ENCODE measurements at places on chromosomes 2 and 18.

DNA sequence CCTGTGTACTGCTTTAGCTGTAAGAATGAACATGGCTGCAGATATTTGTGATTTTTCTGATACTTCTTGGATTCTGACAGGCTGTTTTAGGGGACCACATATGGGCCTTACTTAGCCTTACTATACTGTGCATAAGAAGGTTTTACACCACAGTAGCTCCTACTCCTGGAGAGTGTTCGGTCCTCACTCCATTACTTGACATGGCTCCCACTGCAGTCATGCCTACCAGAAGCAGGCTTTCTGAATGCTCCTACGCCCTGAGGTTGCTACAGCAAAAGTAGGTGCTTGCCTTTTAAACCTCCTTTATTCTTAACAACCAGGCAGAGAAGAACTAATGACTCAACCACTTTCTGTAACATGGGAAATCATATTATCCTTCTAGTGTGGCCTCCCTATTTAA lies 125.2 kb upstream of the MAP2 start:
- DNase-seq: no peak

GRCh38 chr2:111679202-111679601 lies 204.8 kb downstream of the ANAPC1 start:
- no peak for DNase-seq

- peak; percentile 14 for DNase-seq
These were observed 34.8 kb upstream of the MGAT5 start for GRCh38 chr2:134218930-134219658.

DNA sequence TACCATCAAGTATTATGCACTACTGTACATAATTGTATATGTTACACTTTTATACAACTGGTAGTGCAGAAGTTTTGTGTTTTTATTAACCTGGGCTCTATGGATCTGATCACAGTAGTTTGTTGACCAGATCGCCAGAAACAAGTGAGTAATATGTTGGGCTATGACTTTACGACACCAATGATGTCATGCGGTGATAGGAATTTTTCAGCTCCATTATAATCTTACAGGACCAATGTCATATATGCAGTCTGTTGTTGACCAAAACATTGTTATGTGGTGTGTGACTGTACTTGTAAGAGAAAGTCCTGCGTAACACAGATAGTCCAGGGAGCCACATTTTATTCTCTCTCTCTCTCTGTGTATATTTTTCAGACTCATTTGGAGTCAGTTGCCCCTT lies 4.5 kb upstream of the ACOXL start:
- DNase-seq: no peak

DNA sequence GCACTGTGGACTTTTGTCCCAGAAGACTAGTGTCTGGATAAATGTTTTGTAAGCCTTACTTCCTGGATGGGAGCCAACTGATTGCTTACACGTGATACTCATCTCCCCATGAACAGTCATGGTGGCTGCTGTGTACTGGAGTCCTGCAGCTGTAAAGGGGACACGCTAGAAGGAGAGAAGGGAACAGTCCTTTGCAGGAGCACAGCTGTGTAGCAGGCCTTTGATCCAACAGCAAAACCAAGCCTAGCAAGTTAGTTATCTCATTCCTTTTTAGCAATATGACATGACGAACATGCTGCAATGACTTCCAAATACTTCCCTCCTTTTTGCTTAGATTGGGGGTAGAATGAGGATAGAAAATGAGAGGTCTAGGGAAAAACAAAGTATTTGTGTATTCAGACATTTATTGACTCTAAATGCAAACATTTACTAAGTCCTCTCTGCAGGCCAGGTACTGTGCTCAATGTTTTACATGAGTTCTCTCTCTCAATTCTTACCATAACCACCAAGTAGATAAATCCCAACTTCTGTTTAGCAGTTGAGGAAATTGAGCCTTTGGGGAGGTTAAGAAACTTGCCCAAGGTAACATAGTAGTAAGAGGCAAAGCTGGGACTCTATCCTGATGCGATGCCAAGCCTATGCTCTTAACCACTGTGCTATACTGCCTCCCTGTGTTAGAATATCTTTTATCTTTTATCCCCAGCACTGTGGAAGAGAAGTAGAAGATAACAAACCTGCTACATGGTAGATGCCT lies 55.4 kb upstream of the CD28 start:
- DNase-seq: no peak

DNA sequence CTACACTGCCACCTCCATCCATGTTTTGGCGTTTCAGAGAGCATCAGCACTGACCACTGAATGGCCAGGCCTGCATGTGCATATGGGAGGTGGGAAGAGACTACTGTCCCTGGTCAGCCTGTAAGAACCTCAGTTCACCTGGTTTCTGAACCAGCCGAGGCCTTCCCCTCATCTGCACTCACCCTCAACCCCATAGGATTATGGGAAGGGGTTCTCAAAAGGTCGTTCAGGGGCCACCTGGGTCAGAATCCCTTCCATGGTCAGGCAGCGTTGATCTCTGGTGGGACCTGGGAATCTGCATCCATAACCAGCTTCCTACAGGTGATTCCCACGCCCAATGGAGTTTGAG lies 36.7 kb downstream of the TET3 start:
- DNase-seq: no peak

GRCh38 chr2:129797489-129798300 lies 181.8 kb upstream of the RAB6C start:
- DNase-seq: no peak

GRCh38 chr2:46076251-46076650 lies 221.0 kb upstream of the EPAS1 start:
- DNase-seq: no peak

DNA sequence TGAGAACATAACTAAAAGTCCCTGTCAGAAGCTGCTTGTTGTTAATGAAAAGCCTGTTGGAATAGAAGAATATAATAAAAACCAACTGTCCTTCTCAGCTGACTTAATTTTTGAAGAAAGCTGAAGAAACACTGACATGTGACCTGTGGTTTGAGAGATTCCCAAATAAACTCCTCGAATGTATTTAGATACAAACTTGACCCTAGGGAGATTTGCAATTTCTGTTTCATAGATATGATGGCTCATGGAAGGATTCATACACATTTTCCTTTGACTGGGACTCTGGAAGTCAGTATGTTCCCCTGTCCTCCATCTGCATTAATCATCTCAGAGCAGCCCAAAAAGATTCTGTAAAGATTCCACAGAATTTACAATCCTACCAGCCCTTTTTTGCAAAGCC lies 195.1 kb downstream of the TMEM247 start:
- no peak for DNase-seq

DNA sequence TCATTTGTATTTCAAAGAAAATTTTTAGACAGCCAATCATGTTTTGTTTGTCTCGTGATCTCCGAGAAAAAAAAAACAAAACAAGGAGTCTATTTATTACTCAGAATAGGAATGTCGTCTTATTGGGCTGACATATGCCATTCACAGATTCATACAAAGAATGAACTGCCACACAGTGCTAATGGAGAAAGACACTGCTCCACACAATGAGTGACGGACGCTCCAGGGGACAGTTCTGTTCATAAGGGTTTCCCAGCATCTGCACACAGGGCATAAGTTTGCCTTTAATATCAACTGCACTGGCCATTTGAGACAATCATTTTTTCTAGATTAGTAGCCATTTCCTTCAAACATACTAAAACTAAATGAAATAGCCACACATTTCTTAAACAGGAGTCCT lies 3.4 kb downstream of the SERTAD2 start:
- DNase-seq: no peak

DNA sequence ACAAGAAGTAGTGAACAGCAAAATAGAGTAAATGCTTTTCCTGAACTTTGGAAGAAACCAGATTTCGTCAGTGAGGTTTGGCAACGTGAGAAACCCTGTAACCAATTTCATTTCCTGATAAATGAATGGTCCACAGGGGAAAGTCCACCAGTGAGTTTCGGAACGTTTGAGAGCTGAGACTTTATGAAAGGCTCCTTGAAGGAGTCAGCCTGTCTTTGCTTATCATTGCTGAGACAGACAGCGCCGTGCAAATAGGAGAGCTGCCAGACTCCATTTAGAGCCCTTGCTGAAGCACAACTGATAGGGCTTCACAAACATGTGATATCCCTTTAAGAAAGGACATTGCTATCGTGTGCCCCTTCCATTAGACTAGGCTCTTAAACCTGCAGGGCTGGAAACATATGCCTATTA lies 121.8 kb upstream of the SMAD7 start:
- DNase-seq: no peak

DNA sequence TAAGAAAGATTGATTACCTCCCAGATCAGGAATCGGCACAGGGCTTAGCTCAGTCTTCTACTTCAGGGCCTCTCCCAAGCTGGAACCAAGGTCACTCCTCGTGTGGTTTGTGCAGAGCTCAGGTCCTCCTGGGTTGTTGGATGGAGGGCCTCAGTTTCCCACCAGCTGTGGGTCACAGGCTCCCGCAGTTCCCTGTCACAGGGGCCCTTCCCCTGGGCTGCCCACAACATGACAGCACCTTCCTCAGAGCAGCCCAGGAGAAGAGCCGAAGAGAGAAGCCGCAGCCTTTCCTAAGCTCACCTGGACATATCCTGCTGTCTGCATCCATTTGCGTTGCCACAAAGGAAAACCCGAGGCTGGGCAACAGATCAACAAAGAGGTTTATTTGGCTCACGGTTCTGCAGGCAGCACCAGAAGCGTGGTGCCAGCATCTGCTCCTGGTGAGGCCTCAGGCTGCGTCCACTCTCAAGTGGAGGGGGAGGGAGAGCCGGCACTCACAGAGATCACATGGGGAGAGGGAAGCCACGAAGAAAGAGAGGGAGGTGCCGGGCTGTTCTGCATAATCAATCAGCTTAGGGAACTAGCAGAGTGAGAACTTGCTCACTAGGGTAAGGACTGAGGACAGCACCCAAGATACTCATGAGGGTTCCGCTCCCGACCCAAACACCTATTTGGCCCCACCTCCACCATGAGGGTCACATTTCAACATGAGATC lies 13.0 kb upstream of the ALLC start:
- no peak for DNase-seq

DNA sequence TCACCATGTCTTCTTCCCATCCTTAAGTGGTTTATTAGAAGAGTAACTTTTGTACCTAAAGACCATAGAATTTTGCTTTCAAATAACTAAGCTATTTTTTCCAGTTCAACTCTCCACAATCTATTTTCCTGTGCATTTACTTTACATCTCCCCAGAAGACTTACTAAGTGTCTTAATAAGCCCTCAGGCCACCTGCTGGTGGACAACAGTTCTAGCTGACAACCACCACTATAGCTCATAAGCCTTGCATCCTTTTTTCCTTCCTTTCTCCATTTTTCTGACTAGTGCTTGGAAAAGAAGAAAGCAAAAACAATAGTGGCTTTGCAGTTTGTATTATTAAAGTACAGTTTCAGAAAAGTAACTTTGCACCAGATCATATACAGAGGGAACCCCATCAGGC lies 149.5 kb upstream of the TMEM200C start:
- no peak for DNase-seq

GRCh38 chr18:31684279-31685096 lies at the start of gene B4GALT6:
Gene B4GALT6, minus strand, starts transcription at chr18:31684581. Its CDS starts 155 bp downstream, at chr18:31684426.
- DNase-seq: no peak

DNA sequence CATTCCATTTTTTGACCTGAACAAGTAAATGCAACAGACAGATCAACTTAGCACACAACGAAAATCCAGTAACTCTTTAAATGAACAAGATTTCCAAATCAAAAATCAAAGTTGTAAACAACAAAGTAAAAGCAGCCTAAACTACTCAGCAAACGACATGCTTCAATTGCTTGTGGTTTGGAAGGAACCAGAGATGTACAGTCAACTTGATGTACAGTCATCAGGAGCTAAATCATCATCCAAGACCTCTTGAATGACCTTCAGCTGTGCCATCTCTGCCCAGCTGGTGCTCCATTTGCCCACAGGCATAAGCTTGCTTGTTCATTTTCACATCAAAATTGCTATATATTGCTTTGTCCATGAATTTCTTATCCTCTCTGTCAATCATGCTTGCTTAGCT lies 109.8 kb downstream of the UPP2 start:
- no peak for DNase-seq

GRCh38 chr2:20693317-20693716 lies 26.4 kb downstream of the GDF7 start:
- DNase-seq: no peak

DNA sequence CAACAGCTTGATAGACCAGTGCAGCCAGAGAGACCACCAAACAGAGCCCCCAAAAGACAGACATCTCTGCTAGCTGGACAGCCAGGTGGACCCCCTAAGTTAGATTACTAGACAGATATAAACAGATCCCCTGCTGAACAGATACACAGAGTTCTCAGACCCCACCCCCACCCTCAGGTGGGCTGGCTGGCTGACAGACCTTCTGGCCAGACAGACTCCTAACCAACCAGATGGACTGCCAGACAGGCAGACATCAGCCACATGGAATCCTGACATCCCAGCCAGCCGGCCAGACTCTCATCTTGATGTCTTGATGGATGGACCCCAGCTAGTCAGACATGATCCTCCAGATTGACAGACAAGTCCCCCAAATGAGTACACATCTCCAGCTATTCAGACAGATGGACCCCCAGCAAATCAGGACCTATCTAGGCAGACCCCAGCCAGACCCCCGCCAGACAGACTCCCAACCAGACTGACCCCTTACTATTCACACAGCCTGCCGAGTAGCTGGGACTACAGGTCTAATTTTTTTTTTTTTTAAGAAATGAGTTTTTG lies 18.0 kb downstream of the PTPN18 start:
- no peak for DNase-seq

DNA sequence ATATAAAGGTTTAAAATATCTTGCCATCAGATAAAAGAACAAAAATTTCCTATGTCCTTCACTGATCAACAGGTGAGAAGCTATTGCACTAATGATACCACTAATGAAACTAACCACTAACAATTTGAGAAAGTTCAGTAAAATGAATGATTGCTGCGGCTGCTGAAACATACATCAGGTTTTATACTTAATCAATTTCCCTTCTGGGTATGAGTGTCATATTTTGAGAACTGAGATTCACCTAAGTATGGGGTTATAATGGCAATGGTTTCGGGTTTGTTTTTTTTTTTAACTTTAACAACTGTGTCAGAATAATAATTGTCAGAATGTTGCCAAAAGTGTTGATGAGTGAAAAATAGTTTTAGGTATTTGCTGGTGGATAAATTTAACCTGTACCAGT lies 151.3 kb upstream of the SLC39A10 start:
- no peak for DNase-seq

- DNase-seq: no peak
These were observed 72.2 kb downstream of the LNPK start for GRCh38 chr2:175929850-175930249.

GRCh38 chr2:80255918-80256781 lies 48.4 kb downstream of the LRRTM1 start:
- DNase-seq: no peak

DNA sequence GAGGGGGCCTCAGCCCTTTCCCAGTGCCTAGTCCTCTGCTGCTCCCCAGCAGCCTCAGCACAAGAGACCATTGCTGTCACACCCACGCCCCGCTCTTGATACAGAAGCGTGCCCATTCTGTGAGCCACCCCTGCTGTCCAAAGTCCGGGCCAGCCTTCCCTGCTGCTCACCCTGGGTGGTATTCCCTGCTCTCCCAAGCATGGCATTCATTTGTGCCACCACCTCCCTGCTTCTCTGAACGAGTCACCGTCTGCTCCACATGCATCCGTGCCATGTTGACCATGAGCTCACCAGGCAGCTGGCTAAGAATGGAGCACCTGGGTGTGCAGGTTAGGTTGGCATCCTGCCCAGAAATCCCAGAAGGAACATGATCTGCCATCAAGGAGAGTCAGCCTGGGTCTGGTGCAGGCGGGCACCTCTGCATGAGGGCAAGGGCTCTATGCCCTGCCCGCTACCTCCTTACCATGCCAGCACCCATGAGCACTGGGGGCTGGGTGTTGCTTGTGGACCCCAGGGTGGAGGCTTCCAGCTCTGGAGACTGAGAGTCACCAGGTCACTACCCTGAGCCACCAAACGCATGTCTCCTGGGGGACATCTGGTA lies 63.0 kb downstream of the TWIST2 start:
- no peak for DNase-seq

All from stimulated activated CD8-positive, alpha-beta memory T cell treated with anti-CD3 and anti-CD28 coated beads, Interleukin-15, amount 100 ng/mL, for 1 hour (primary cell).